ENCODE measurements at places on chromosomes 12 and 14.

GRCh38 chr14:23559010-23559925 lies 3.2 kb downstream of the THTPA start:
- peak; percentile 28 for DNase-seq

GRCh38 chr12:18479256-18479655 lies 217.9 kb downstream of the PIK3C2G start:
- DNase-seq = no peak

DNA sequence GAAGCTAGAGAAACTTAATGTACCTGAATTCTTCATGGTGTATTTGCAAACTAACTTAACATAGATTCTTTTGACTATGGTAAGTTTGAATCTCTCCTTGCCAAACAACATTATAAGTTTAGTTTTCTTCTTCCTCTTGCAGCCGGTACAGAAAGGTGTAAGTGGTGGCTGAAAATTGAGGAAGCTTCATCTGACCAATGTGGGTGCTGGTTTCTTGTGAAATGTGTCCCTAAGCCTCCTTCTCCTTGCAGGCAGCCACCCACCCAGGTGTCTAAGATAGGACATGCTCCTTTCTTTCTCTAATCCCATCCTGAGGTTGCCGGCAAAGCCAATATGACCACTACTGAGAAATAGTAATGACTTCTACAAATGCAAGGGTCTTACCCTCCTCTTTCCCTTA lies 20.6 kb downstream of the GSG1 start:
- DNase-seq = no peak

GRCh38 chr14:87898301-87898700 lies 94.7 kb downstream of the GALC start:
- no peak for DNase-seq

DNA sequence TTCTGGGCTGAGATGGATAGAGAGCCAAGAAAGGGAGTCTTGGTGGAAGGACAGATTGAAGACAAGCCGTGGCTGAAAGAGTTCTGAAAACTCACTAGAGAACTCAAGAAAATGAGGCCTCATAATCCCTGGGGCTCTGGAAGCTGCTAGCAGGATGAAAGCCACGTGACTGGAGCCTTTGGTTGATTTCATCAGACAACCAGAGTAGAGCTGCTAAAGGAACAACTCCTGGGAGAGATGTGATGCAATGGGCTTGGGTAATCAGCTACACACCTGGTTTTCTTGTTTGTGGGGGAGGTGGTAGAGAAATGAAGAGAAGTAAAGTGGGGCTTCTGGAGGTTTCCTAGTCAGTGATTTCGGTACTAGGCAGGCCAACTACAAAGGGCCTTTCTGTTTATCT lies 13.4 kb downstream of the CSRNP2 start:
- DNase-seq = no peak

DNA sequence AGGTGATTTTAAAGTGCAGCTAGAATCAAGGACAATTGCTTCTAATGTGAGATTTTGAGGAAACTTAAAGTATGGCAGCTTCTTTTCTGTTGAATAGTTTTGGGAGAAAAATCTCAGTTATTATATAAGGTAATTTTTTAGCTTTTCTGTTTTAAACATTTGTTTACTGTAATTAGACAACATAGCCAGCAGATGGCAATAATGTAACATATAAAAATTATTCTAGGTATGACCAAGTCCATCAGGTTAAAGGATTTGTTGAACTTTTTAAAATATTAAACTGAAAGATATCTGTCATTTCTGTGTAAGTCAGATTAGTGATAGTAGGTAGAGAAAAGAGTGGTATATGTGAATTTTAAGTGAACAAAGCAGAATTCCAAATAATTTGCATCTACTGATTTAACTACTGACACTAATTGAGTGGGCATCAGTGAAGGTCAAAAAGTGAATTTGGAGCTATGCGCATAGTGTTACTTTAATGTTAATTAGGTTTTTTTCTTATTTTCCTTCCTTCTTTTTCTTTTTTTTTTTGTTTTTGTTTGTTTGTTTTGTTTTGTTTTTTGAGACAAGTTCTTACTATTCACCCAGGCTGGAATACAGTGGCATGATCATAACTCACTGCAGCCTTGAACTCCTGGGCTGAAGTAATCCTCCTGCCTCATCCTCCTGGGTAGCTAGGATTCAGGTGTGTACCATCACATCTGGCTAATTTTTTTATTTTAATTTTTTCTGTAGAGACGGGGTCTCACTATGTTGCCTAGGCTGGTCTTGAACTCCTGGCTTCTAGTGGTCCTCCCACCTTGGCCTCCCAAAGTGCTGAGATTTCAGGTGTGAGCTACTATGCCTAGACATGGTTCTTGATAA lies 18.6 kb downstream of the PRORP start:
- no peak for DNase-seq

- DNase-seq = no peak
These were observed 11.1 kb downstream of the GPR84 start for GRCh38 chr12:54352891-54353874.

DNA sequence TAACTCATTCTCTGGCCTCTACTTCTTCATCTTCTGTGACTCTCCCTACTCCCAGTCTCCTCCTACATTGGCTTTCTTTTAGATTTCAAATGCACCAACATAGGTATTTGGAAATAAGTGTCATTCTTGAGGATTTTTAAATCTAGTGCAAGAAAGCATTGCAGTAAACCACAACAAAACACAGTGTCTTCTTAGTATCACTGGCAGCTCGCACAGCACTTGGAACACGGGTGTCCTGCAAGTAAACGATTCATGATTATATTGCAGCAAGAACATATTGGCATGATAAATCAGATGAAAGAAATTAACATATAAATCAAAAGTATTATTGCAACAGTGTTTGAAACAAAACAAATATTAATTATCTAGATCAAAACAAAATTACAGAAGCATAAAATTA lies 45.6 kb downstream of the MAGOHB start:
- no peak for DNase-seq

- DNase-seq = no peak
These were observed 8.5 kb downstream of the WSB2 start for GRCh38 chr12:118052324-118053070.

- no peak for DNase-seq
These were observed 8.2 kb downstream of the DTD2 start for GRCh38 chr14:31449136-31449535.

DNA sequence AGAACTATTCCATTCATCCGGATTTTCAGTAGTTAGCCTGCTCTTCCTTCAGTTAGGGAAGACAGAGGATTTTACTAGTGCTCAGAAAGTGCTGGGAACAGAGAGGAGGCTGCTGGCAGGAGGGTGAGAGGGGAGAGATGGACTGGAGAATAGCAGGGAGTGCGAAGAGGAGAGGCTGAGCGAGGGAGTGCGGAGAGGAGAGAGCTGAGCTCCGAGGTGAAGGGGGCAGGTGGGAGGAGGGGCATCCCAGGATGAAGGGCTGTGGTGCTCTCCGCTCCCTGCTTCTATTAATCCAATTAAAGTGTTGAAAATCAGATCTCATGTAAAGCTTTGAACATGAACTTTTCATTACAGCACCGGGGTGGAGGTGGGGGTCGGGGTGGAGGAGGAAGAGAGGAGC lies 20.4 kb upstream of the SMOC1 start:
- DNase-seq = no peak

- DNase-seq = no peak
These were observed 76.8 kb downstream of the CRADD start for GRCh38 chr12:93753838-93754429.

GRCh38 chr14:98593361-98593761 lies 678.6 kb downstream of the BCL11B start:
- DNase-seq = no peak

Measured in stimulated activated CD4-positive, alpha-beta T cell treated with anti-CD3 and anti-CD28 coated beads, Interleukin-1b, Interleukin-23, amount 100 ng/mL, for 1 hour (primary cell).